ENCODE measurements at places on chromosomes 16 and 17. TPM values are rescaled to one million over a fixed set of nuclear protein-coding genes. Genes with fewer than 3 reads are reported as not detected.

DNA sequence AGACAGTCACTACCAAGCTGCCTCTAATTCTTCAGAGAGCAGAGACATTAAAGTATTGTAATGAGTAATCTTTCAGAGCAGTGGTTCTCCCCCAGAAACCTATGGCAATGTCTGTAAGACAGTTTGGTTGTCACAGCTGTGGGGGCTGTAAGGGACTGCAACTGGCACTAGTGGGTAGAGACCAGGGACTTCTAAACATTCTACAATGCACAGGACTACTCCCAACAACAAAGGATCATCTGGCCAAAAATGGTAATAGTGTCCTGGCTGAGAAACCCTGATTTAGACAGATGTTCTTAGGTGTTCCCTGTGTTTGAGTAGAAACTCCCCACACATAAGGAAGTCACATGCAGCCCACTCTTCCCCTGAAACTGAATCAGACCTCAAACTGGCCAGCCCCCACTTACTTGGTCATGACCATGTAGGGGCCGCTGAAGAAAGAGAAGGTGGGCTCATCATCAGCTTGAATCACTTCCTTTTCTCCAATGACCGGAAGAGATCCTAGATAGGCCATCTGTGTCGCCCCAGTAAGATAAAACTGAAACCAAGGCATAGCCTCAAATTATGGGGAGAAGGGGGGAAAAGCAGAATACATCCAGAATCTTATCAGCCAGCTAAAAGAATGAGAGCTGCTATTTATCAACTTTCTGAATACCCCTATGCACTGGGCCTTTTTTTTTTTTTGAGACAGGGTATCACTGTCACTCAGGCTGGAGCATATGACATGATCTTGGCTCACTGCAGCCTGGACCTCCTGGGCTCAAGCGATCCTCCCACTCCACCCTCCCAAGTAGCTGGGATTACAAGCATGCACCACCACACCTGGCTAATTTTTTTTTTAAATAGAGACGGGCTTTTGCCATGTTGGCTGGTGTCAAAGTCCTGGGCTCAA lies 75.8 kb downstream of the TEX14 start:
- DNase-seq = no peak

GRCh38 chr17:59643159-59644140 lies 23.8 kb downstream of the CLTC start:
- DNase-seq = peak; percentile 50

GRCh38 chr17:67506966-67507365 lies 129.9 kb downstream of the PITPNC1 start:
- DNase-seq = peak; percentile 89

GRCh38 chr16:14510581-14510938 lies 119.5 kb downstream of the PARN start:
- no peak for DNase-seq

DNA sequence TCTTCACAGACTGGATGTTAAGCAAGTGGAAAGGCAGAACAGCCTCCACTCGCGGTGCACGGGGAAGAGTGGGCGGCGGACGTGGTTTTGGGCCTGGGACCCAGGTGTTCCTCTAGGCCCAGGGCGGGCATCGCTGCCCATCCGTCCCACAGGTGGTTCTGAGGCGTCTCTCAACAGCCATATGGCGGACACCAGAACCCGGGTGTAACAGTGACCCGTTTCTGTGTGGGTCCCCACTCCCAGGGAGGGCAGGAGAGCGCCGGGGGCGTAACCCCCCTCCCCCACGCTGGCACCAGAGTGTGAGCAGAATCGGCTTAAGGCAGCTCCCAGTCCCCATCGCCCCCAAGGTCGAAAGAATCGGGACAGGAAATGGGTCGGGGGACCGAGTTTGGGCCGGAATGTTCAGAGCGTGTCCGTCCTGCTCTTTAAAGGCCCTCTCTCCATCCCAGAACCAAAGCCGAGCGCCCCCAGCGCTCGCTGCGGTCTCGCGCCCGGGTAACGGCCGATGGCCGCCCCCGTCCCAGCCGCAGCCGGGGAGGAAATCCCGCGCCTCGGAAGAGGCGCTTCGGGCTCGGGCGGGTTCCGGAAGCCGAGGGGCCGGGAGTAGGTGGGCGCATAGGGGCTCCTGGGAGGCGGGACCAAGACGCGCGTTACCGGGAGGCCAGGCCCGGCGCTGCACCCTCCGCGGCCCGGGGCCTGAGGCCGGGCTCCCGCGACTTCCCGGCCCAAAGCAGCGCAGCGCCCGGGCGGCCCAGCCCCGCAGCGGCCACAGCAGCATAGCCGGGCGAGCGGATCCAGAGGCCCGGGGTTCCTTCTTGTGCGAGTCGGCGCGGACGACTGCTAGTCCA lies at the start of gene TK2:
Gene TK2 (minus strand): TSS at position 839 of the 848 bp plus-strand sequence. CDS start 61 bp downstream, at position 778.
- DNase-seq = peak; percentile 54

DNA sequence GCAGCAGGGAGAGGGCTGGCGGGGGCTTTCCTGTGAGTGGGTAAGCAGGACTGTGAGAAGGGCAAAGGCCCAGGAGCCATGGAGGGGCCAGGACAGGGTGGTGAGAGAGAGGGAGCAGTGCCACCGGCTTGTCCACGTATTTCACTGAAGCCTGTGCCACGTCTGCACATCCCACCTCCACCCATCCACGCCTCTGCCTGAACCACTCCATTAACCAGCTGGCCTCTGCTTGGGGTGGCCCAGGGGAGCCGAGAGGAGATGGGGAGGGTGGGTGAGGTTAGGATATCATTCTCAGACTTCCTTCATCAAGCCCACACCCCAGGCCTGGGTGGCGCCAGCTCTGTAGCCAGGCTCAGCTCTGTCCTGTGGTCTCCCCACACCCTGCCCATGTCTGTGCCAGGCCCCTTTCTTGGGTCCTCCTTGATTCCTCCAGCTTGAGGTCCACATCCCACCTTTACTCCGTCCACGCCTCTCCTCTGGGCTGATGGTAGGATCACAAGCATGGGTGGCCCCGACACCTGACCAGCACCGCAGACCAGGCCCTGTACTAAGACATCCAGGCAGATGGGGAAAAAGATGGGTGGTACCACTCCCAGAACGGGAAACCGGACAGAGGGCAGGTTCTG lies 3.2 kb upstream of the FN3K start:
- no peak for DNase-seq

DNA sequence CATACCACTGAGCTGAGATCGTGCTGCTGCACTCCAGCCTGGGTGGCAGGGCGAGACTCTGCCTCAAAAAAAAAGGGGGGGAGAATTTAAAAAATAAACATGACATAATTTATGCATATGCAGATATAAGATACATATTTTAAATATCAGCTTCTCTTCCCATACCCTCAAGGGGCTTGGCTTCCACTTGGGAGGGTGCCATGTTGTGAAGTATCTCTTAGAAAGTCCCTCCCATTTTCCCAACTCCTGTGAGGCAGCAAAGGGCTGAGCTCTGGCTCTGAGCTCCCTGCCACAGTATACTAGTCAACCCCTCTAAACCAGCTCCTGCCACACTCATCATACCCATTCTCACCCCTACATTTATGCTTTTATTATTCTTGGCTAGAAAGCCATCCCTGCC lies 39.4 kb downstream of the MYH11 start:
- DNase-seq = no peak

DNA sequence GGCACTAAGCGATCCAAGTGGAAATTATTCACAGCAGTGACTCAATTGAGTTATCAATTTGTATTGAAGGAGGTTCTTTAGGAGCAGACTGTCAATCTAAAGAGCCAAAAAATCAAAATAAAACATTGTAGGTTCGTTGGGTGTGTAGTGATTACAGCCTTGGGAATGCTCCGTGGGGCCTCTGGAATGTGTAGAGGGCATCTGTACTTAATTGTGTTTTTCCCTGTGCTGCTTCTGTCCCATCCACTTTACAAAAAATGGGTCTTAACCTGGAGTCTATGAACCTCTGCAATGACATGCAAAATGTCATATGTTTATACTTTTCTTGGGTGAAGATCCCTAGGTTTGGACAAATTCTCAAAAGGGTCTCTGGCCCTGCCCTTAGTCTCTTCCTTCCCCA lies 215.1 kb downstream of the CCDC182 start:
- no peak for DNase-seq

GRCh38 chr17:68398691-68399637 lies 58.3 kb downstream of the WIPI1 start:
- peak; percentile 47 for DNase-seq

DNA sequence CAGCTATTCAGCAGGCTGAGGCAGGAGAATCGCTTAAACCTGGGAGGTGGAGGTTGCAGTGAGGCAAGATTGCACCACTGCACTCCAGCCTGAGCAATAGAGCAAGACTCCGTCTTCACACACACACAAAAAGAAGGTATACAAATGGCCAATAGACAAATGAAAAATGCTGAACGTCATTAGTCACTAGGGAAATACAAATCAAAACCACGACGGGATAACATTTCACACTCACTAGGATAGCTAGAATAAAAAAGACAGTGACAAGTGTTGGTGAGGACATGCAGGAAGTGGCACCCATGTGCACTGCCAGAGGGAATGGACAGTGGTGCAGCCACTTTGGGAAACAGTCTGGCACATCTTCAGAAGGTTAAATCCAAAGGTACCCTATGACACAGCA lies 172.9 kb downstream of the FTO start:
- no peak for DNase-seq

- no peak for DNase-seq
Measured at GRCh38 chr16:67326472-67327309, at the start of the genes KCTD19 and LRRC36. Gene KCTD19, minus strand, starts transcription at chr16:67326741. Its CDS starts 34 bp downstream, at chr16:67326707. Gene LRRC36, plus strand, starts transcription at chr16:67326815. Its CDS starts 48 bp downstream, at chr16:67326863.

- peak; percentile 73 for DNase-seq
Measured at GRCh38 chr17:37792787-37793186, 47.9 kb upstream of the HNF1B start.

GRCh38 chr16:18942061-18942460 lies 15.9 kb upstream of the SMG1 start:
- no peak for DNase-seq

DNA sequence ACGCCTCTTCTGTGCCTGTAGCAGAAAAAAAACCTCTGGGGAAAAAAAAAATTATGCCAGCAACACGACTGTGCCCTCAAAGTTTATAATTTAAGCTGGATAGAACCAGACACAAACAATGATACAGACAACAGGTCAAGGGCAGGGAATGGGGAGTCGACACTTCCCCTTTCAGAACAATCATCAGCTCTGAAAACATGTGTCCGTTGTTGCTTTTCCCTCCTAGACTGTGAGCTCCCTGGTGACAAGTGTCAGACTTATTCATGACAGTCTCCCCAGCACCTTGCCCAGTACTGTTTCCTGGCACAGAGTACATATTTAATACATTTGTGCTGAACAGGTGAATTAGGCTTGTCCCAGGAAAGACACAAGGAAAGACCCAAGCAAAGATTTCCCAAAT lies 178.3 kb downstream of the SOX9 start:
- no peak for DNase-seq

GRCh38 chr17:58306131-58306951 lies 22.3 kb downstream of the TSPOAP1 start:
- no peak for DNase-seq

DNA sequence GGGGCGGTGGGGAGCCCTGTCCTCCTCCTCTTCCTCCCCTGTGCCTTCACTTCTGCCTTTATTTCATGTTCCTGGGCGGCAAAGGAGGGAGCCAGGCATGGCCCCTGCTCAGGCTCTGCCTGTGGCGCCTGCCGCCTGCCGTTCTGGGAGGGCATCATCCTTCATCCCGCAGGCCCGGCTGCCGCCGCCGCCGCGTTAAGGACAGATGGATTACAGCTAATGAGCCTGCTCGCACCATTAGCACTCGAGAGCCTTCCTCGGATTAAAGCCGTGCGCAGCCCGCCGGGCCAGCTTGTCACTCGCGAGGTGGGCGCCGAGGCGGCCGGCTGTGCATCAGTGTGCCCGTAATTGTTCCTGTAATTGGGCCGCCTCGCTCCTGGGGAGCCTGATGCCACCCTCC lies 127.7 kb upstream of the GSE1 start:
- DNase-seq = no peak

DNA sequence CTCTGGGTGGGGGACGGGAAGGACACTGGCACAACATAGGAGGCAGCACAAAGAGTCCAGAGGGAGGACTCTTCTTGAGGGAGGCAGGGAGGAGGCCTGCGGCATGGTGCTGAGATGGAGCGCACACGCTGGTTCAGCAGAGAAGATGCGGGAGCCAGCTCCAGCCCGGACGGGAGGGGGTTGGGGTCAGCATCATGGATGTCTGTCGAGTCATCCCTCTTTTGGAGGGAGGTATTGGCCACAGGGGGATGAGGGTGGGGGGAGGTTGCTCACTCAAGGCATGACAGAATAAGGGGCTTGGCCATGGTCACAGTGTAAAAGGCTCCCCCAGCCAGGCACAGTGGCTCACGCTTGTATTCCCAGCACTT lies 19.3 kb downstream of the DCAKD start:
- no peak for DNase-seq

DNA sequence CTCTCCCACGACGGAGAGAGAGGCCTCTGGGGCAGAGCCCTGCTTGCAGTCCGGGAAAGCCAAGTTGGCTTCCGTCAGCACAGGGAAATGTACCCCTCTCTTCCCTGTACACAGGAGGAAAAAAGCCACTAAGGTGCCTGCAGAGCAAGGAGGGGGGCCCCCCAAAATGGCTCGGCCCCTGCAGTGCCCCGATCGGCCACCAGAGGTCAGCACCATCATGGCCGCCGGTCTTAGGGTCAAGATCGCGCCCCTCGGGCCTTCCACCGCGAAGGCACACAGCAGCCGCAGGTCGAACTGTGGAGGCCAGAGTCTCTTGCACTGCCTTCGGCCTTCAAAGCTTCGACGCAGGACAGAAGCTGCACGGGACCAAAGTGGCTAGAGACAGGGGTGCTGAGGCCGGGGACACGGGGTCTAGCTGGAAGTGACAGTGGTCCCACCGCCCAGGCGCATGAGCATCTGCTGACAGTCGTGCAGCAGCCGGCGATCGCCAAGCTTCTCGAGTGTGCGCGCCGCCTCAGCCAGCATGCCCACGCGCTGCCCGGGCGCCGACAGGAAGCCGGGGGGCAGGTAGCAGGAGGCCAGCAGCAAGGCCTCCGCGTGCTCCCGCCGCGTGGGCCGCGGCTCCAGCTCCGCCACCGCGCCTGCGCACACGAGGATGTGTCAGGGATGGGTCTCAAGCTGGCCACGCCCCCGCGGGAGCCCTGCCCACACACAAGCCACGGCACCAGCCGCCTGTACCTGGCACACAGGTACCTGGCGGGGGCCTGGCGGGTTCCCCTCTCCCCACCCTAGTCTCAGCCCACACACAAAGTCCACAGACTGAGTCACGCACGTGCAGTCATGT lies 24.4 kb downstream of the SREBF1 start:
- no peak for DNase-seq

The DDX19B gene
- 25.3 TPM for total RNA-seq

The ARL5C gene
- total RNA-seq = not detected

The KRT32 gene
- total RNA-seq = not detected

The CIITA gene
- total RNA-seq = not detected

The ERAL1 gene
- total RNA-seq = 38.2 TPM

The PMFBP1 gene
- total RNA-seq = 1.2 TPM

The TMEM95 gene
- 0.30 TPM for total RNA-seq
